Caki2 (cell line): ENCODE measurements at places on chromosomes 5 and 9. TPM values are rescaled to one million over a fixed set of nuclear protein-coding genes. Genes with fewer than 3 reads are reported as not detected.

PCDHA5 gene
- total RNA-seq = 2.5 and 2.8 TPM in 2 replicates

ISL1 gene
- total RNA-seq = 1.6 and 2.8 TPM in 2 replicates

PCDHGB5 gene
- not detected in 2 replicates for total RNA-seq

RNF183 gene
- 0.23 and 0.95 TPM in 2 replicates for total RNA-seq

ACTBL2 gene
- total RNA-seq = 0.23 and 1.0 TPM in 2 replicates

EXOSC2 gene
- total RNA-seq = 22.8 and 41.5 TPM in 2 replicates

TAF11L10 gene
- not detected in 2 replicates for total RNA-seq

SNX2 gene
- 32.4 and 41.4 TPM in 2 replicates for total RNA-seq
